ENCODE measurements at places on chromosomes 7 and 10.
A peak's percentile ranks its signal among the peaks of the same experiment; 100 is the strongest.

DNA sequence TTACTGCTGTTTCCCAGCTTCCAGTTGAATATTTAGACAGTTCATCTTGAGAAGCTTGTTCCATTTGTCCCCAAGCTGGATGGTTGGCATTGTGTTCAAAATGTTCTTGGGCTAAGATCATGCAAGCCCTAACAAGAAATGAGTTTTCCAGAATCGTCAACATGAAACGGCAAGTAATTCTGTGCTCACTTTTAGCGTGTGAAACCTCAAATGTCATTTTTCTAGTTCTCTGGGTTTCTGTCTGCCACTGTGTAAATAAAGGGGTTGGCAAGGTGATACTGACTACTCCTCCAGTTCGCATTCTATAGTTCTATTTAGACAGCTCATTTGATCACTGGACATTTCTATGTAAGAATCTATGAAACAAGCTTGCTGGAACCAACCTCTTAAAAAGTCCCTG is 194.0 kb downstream of the AHR start:
- no peak for DNase-seq

- DNase-seq = no peak
Measured at GRCh38 chr10:18066947-18067346, 73.3 kb upstream of the CACNB2 start.

DNA sequence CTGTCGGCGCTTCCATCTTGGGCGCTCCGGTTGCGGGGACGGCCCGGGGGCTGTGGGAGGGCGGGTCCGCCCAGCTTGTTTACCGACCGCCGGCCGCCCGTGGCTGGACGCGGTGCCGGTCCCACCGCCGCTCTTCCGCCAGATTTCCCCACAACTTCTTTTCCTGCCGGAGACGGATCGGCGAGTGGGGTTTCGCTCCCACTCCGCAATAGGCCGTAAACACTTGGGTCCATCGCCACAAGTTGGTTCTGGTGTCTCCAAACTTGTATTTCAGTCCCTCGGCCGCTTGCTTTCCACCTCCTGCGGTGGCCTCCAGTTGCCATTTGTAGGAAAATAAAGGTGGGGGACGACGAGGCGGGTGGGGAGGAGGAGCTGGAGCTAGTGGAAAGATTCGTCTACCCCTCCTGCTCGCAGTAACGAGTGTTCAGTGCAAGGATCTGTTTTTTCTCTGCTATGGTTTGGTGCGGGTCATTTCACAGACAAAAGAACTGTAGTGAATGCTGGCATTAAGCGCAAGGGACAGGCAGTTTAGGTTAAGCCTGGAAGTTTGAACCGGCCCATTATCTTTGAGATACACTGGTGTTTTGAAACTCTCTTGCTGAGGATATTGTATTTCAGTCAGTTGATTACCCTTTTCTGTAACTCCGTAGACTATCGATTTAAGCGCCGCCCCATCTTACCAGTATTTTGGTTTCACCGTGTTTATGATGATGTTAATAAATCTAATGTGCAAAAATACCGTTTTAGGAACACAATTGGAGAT is 24.3 kb upstream of the ZRANB1 start:
- DNase-seq = peak; percentile 10

DNA sequence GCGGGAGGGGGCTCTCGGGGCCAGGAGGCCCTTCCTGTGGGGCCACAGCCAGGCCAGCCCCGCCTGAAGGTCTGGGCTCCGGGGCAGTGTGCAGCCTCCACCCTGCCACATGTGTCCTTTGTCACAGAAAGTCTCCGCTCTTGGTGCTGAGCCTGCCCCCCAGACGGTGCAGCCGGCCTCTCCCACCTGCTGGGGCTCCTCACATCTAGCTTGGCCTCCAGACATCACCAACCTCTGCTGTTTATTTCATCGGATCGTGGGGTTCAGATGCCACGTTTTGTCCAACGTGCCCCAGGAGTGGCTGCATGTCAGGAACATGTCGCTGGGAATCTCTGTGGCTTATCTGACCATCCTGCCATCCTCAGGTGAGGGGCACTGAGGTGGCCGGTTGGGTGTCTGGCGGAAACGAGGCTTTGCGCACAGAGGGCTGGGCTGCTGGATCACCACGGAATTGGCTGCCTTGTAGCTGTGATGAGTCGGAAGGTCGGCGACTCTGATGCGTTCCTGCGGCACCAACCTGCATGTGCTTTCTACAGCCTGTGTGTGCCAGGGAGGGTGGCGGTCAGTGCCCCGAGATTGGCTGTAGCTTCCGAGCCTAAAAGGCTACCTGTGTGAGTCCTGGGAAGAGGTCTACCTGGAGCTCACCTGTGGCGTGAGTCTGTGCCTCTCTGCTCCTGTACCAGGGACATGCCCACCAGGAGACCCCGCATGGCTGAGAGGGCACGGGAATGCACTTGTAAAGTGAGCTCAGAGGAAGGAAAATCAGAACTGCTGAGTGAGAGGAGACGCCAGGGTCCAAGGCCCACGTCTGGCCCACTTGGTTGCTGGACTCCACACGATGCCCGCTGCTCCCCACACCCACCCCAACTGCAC is 316.4 kb downstream of the DNAJB6 start:
- no peak for DNase-seq

DNA sequence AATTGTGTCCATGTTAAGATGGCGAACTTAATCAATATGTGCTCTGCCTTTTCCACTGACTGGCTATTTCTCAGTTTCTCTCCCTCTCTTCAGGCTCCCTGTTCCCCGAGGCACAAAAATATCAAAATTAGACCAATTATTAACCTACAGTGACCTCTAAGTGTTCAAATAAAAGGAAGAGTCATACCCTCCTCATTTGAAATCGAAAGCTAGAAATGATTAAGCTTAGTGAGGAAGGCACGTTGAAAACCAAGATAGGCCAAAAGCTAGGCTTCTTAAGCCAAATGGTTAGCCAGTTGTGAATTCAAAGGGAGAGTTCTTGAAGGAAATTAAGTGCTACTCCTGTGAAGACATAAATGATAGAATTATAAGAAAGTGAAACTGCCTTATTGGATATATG is 81.1 kb upstream of the MBL2 start:
- no peak for DNase-seq

GRCh38 chr10:88374392-88375175 is 208.5 kb downstream of the RNLS start:
- no peak for DNase-seq

GRCh38 chr7:49014870-49015269 is 90.5 kb downstream of the CDC14C start:
- no peak for DNase-seq

DNA sequence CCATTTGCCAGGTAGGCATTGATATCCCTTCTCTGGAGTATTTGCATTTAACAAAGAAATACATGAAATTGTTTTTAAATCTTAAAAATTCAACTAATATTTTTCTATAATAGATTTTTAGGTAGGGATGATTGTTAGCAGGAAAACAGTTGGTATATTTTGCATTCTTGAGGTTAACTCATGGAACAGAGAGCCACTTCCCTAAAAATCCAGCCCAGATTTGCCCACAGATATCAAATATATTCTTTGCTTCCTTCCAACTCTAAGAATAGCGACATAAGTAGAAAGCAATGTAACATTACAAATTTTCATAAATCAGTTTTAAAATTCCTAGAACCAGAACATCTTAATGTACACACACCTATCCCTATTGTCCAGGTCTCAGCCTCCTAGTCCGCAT is 45.0 kb upstream of the ANLN start:
- no peak for DNase-seq

DNA sequence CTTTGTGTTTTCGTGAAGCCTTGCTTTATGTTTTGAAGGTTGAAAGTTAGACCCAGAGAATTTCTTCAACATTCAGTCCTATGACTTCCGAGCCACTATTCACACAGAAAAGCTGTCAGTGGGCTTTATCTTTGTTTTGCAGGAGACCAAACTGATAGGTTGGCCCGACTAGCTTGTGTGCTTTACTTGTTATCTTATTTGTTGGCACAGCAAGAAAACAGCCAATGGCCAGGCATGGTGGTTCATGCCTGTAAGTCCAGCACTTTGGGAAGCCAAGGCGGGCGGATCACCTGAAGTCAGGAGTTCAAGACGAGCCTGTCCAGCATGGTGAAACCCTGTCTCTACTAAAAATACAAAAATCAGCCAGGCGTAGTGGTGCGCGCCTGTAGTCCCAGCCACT is 16.0 kb upstream of the GDI2 start:
- DNase-seq = no peak

DNA sequence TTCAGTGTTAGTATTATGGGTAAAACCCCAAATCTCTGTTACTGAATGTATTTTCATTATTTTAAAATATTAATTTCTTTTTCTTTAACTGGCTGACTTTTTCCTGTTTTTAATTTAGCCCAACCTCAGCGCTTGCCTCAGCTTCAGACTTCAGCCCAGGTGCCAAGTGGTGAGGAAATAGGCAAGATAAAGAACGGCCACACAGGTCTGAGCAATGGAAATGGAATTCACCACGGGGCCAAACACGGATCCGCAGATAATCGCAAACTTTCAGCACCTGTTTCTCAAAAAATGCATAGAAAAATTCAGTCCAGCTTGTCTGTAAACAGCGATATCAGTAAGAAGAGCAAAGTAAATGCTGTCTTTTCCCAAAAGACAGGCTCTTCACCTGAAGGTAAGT is 57.5 kb downstream of the MDFIC start:
- no peak for DNase-seq

DNA sequence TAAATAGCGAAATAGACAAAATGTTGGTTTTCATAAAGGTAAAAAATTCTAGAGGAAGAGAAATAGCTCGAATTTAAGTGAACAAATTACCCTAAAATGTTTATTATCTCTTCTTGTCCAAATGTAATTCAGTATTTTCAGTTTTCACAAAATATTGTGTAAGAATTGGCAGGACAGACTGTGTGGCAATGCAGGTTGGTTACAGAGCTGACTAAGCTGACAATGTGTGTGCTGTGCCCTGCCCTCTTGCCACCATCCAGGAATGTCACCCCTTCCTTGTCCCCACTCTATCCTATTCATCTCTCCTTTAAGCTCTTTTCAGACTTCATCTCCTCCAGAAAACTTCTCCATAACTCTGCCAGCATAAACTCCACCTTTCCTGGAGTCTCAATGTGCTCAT is 46.1 kb downstream of the COL28A1 start:
- DNase-seq = no peak

- no peak for DNase-seq
Measured at GRCh38 chr7:92563345-92563744, 26.8 kb downstream of the FAM133B start.

DNA sequence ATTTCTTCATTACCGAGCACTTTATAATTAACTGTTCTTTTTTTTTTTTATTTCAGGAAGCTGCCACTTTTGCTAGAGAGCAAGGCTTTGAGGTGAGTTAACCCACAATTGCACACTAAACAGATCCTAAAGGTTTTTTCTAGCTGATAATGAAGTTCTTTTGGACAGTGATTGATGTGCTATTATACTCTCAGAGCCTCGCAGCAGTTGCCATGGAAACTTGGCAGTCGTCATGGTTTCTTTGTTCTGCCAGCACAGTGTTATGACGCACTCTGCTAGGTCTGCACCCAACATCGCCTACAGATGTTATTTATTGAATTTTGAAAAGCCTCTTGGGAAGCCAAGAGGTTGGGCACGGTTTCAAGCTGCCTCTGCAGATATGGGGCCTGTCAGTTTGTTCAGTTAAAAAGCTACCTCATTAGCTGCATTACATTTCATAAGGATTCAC is 237.2 kb upstream of the KAT6B start:
- DNase-seq = peak; percentile 93

DNA sequence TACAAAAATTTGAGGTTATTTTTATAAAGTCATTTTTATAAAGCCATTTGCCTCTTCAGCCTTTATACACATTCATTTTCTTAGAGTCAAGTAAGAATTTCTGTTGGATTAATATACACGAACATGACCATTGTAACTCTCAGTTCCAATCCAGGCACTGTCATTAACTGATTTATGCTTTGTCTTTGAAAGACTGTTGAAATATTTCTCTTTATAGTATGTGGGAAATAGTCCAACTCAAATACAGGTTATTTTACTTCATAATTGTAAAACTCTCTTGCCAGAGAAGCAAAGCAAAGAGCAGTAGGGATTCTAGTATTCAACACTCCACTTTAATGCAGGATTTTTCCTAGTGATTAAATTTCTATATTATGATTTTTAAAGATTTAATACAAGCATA is 36.5 kb upstream of the PAPSS2 start:
- DNase-seq = no peak

DNA sequence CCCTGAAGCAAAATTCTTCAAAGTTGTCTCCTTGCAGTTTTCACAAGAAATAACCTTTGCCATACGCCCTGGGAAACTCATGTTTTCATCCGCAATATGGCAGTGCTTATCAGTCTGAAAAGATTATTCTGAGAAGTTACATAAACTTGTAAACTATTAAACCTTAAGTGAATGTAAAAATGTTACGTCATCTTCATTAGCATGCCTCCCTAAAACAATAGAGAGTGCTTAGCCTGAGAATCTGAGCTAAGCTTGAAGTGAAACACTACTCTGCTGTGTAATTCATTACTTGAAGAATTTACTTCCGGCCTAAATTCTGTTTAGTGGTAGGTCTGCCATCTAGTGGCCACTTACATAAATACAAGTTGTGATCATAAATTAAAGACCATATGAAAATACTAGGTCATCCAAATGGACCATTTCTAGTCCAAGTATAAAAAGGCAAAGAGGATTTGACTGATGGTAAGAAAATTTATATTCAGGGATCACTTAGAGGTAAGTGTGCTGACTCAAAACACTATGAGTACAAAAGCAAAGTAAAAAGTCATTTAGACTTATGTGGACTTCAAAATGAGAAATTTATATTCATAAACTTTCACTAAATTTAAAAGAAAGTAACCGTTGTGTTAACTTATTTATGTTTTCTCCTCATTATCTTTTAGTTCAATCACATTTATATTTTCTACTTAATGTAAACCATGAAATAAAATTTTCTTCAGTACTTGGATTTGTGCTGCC is 745.1 kb upstream of the LRRTM3 start:
- peak; percentile 63 for DNase-seq

DNA sequence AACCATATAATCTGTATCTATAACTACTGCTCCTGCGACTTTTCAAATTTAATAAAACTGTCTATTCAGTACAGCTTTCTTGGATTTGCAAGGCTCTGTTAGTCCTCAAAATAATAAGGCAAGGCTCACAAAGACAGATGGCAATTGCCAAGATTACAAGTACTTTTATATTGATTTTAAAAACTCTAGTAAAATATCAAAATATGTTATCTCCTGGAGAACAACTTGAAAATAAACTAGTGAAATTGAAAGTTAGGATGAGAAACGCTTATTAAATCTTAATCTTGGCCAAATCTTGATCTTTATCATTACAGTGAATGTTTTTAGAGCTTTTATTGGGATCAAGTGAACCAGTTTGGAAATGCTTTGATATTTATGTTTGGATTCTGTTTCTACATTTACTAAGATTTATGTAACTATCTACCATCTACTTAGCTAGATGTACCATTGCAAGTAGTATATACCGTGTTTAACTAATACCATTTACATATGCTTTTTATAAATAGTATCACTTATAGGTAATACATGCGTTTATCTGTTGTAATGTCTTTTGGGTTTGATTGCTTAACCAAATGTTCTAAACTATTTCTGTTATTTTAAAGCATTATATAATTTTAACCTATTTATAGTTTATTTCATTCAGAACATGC is 70.0 kb downstream of the CABCOCO1 start:
- DNase-seq = no peak
